ENCODE measurements at places on chromosomes 16 and 17.

DNA sequence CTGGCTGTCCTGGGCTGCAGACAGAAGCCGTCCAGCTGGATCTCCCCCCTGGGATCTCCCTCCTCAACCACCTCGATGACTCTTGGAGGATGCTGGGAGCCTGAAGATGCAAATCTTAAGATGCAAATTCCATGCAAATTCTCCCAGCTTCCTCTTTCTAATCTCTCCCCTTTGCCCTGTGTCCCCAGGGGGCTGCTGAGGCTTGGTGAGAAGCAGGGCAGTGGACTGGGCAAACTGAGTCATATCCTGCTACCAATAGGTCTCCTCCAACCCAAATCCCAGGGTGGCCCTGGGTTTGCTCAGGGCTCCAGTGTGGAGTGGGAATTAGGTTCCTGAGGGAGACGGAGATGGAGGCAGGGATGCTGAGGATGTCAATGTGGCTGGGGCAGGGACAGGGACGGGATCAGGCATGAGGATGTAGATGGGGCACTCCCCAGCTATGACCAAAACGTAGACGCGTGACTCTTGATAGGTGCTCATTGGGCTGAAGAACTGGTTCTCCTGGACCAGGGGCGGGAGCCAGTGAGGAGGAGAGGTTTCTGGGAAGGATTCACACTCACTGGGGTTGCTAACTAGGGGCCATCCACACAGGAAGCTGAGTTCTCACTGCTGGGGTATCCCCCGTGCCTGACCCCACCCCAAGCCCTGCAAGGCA, 3.6 kb upstream of the ALOX12B start:
- no peak for DNase-seq

DNA sequence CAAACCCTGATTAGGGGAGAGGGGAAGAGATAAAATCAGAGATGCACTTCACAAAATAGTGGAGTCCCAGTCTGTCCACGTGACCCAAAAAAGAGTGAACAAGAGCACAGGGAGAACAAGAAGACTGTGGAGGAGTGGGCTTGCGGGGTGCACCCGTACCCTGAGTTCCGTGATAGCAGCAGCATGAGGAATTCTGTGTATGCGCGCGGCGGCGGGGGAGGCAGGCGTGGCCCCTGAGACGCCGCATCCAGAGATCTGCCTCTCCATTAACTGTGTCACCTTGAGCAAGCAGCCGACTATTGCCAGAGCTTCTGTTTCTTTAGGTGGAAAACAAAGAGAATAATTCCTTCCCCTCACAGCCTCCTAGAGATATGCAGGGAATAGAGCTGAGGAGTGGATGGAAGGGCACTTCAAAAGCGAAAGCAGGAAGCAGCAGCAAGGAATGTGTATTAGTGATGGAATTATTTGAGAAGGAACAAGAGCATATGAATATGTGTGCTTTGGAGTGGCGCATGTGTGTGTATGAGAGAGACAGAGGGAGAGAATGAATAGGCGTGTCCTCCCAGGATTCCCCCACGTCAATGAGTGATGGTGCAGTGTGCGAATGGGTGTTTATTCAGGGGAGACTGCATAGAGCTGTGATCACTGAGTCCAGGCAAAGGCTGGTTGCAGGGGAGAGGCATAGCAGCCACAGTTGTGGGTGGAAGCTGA, 10.4 kb upstream of the SOX9 start:
- DNase-seq = no peak

DNA sequence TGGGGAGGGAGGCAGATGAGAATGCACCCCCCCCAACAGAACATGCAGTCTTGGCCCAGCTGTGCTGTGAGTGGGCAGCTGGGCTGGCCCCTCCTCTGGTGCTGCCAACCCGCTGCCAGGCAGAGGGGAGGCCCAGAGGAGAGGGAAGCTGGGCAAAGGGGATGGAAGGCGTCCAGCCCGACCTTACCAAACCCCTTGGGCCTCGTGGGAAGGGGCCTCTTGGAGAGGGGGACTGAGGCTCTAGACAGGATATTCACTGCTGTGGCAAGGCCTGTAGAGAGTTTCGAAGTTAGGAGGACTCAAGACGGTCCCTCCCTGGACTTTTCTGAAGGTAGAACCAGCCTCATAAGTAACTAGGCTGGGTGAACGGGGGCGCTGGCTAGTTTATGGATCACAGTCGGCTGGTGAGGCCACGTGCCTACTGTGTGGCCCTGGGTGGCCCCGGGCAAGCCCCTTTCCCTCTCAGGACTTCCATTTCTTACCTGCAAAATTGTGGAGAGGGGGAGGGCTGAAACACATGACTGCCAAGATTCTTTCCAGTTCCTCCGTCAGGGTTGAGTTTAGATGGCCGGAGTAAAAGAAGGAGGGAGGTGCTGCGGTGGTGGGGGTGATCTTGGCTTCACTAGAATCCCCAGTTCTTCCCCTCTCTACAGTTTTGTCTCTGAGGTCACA, 857 bp upstream of the STAT5A start:
- DNase-seq = no peak

DNA sequence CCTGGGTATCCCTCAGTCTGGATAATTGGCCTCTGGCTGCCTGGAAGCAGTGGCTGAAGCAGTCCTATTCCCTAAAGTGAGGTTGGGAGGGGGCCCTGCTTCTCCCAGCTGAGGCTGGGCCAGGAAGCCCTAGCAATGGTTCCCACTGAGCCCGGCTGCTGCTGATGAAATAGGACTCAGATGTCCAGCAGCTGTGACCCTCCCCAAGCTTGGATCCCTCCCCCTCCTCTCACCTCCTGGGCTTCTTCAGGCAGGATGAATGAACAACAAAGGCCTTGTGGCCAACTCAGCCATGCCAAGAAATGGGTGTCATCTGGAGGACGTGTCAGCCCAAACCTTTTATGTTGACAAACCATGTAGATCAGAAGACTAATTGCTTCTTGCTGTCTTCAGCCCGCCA, 42.0 kb downstream of the AXIN2 start:
- no peak for DNase-seq

DNA sequence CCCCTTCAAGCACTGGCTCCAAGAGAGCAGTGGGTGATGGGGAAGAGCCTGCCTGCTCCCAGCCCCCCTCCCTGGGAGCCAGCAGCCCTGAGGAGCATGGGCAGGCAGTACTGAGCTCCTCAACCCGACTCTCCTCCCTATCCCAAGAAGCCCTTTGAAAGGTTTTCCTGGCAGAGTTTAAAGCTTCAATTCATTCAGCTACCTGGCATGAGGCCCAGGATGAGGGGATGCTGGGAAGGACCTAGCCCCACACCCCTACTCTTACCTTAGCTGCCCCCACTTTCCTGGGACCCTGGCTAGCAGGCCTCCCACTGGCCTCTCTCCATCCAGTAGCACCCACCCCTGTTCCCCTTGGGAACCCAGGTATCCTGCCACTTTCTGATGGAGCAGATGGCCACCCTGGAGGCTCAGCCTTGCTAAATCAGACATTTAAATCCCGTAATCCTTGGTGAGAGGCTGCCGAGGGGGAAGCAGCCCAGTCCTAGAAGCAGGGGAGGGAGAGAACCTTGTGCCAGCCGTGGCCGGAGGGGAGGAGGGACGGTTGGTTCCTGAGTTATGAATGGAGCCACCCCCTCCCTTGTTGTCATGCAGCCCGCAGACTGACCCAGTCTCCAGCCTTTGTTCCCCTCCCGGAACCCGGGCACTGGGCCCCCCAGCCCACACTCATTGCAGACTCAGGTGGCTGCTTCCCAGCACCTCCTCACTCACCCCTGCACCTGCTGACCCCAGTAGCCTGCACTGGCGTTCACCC, 17.1 kb downstream of the ATP1B2 start:
- DNase-seq = no peak

DNA sequence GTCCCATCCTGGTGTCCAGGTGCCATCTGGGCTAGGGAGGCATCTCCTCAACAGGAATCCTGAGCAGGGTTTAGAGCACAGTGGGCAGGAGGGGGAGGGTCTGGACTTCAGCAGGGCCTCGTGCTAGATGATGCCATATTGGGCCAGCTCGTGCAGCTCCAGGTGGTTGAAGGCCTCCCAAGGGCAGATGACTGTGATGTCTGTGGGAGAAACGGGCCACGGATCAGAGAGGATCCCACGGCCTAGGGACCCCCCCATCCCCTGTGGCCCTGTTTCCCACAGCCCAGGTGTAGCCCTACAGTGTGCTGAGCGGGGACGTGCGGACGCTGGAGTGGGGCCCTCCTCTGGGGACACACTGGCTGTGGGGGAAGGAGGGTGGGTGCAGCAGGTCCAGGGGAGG, 5.4 kb downstream of the PDE6G start:
- DNase-seq = no peak

GRCh38 chr17:45143767-45144198, 4.5 kb upstream of the HEXIM1 start:
- no peak for DNase-seq

DNA sequence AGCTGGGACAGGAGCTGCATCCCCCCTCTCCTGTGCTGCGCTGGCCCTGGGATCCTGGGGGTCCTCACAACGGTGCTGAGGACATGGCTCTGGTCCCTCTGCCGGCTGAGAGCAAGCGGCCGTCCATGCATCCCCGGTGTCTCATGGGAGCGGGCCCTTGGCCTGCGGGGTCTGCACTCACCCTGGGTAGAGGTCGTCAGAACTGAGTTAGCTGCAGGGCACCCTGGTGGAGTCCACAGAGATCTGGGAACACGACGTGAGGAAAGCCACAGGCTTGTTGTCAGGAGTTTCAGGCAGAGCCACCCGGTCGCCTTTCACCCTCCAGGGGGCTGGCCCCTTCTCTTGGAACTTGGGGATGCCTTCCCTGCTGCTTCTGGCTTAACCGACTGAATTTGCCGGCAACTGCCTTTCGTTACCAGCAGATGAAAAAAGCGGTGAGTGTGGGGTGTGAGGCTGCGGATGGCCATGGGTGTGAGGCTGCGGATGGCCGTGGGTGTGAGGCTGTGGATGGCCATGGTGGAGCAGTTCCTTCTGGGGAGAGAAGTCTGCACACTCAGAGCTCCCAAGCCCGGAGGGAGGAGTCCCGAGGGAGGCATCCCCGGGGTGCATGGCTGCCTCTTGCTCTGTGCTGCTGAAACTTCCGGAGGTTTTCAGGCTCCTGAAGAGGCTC, 81.7 kb downstream of the LMF1 start:
- DNase-seq = no peak

DNA sequence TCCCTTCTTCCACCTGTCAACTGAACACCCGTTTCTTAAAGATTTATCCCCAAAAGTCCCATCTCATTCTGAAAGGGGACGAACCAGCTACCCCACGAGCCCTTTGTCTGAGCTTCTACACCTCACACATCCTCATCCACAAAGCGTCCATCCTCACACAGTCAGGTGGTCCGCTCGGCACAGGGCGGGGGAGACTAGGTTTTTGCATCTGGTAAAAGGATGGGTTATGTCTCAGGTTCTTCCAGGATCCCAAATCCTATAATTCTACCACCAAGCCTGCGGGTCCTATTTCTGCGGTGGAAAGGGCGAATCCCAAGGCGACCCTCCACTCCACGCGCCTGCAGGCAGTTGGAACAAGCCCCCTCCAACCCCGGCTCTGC, 458 bp downstream of the GFOD2 start:
- DNase-seq = peak; percentile 25

GRCh38 chr16:55832773-55833691, at the start of gene CES1:
TSS of gene CES1 (minus strand) at chr16:55833096. CDS start at chr16:55833055, 41 bp downstream.
- no peak for DNase-seq

GRCh38 chr16:31221357-31222160, 4.6 kb upstream of the PYDC1 start:
- no peak for DNase-seq

DNA sequence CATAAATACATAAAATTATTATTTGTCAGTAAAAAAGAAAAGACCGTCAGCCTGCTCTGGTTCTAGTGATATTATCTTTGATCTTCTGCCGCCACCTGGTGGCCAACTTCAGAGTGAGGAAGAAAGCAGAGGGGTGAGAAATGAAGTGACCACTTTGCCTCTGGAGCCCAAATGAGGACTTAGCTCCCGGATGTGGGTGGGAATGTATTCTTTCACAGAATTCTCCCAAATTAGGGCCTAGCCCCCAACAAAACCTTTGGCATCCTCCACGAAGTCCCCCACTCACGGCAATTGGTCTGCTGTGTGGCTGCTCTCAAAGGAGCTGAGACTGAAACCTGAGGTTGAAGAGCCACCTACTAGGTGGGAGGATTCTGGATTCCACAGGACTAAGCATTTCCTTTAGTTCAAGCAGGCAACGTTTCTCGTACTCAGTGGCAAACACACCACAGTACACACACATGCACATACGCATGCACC, 4.9 kb upstream of the ZNF267 start:
- DNase-seq = peak; percentile 59

- no peak for DNase-seq
These were observed 191.0 kb downstream of the SPECC1 start for GRCh38 chr17:20200016-20200795.

DNA sequence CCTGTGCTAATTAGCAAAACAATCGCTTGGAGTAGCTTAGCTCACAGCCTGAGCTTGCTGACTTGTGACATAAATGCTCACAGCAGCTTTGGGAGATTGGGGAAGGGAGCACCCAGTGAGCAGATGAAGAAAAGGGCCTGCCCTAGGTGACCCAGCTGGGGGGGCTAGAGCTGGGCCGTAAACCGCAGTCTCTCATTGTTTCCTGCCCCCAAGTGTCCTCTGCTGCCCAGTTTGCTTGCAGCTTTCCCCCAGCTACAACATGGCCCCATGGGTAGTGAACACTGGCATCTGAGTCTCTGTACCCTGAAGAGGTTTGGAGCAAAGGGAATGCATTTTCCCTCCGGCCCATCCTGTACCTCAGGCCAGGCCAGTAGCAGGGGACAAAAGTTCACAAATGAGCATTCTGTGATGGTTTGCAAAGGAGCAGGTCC, 349.4 kb downstream of the SLC39A11 start:
- DNase-seq = no peak

GRCh38 chr17:68707031-68707430, 105.9 kb upstream of the FAM20A start:
- no peak for DNase-seq

GRCh38 chr17:75273977-75274708, 3.1 kb upstream of the MIF4GD start:
- DNase-seq = no peak

DNA sequence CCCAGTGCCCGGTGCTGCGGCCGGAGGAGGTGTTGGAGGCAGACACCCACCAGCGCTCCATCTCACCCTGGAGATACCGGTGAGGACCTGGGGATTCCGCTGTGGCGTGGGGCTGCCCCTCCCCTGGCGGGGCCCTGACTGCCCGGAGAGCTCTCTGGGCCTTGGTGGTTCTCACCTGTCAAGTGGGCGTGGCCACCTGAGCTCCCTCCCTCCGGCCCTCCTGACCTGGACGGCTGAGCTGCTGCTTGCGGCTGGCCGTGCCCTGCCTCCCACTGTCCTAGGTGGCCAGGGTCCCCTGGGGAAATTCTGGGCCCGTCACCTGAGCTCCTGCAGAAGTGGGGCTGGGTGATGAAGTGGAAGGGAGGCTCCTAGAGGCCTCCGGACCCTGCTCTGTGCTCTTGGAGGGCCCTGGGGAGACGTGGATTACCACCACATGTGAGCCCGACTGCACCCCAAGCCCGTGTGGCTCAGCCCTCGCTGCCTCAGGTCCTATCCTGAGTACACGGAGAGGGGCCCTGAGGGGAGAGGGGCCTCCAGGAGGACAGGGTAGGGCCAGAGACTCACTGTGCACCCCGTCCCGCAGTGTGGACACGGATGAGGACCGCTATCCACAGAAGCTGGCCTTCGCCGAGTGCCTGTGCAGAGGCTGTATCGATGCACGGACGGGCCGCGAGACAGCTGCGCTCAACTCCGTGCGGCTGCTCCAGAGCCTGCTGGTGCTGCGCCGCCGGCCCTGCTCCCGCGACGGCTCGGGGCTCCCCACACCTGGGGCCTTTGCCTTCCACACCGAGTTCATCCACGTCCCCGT, 1.1 kb downstream of the IL17C start:
- DNase-seq = no peak
